ENCODE measurements at places on chromosomes 6 and 20.

DNA sequence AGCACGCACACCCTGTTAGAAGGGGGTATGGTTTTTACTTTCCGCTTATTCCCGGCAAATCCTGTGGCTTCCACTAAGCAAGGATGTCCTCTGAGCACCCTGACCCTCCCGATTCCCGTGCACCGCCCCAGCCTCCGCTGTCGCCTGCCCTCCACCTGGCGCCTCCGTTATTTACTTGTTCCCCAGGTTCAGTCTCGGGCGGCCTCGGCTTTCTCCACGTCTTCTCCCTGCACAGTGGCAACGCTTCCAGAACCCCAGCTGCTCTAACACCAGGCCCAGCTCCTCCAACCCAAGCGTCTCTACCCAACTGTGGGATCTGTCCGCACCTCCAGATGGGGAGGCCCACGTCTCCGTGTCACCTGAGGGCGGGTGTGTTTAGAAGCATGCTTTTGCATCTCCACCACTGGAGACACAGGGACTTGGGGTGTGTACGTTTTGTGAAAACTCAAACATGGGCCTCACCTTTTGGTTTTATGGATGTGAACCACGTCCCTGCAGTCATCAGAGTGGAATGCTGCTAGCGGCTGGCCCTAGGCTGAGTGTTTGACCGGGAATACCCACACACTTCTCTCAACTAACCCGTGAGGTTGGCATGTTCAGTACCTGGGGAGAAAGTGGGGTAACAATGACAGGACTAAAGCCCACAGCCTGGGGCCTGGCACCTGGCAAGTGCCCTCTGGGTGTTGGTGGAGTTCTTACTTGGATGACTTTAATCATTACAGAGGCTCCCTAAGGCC is 79.9 kb downstream of the THBS2 start:
- DNase-seq = no peak

DNA sequence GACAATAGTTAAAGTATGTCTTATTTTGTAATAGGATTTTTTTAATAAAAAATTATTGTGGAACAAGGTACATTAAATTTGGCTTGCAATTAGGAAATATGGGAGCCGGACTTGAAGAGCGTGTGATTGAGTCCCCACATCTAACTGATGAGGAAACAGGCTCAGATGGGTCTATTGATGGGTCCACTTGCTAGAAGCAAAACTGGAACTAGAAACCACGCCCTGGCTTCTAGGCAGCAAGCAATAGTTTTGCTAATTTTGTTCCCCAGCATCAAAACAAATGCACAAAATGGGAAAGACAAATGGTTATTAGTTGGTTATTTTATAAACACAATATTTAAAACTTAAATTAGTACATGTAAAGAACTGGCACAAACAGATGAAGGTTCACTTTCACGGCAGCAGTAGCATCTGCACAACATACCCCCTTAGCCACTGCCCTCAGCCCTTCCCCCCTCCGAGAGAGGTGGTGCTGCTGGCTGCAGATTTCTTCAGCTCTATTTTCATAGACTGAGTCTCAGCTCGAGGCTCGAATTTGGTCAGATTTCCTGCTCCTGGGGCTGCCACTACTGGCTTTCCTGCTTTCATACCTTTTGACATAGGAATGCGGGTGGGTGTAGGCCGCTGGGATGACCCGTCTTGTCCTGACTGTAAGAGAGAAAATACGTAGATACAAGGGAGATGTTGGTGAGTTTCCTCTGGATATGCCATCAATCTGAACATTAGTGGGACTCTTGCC is 23.8 kb upstream of the TMEM30A start:
- no peak for DNase-seq

DNA sequence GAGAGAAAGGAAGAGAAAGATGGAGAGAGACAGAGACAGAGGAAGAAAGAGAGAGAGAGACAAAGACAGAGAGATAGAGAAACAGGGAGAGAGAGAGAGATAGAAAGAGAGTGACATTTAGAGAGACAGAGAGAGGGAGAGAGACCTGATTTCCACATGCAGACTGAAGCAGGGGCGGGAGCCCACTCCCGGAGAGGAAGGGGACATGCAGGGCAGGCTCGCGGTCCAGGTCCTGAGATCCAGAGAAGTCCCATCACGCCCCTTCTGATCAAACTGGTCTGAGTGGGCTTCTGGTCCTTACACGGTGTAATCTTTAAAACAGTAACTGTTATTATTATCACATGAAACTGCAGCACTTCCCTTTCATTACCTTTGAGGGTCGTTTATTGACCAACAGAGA is 62.2 kb downstream of the PHACTR3 start:
- DNase-seq = no peak

DNA sequence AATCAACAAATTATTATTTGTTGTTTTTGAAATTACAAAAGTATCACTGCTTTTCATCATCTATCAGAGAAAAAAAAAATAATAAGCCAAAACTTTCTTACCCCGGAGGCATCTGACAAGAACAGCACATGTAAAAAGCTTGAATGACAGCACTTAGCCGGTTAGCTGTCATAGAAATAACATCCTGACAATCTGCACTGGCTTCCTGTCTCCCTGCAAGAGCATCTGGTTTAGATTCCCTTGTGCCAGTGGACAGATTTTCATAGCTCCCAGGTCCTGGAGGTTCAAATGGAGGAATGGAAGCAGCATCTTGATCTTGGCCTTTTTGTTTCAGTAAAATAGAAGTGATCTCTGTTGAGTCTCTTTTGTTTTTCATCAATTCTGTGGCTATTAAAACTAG is 74.8 kb downstream of the HACE1 start:
- DNase-seq = peak; percentile 13

GRCh38 chr6:106138151-106138550 is 52.0 kb downstream of the PRDM1 start:
- DNase-seq = no peak

DNA sequence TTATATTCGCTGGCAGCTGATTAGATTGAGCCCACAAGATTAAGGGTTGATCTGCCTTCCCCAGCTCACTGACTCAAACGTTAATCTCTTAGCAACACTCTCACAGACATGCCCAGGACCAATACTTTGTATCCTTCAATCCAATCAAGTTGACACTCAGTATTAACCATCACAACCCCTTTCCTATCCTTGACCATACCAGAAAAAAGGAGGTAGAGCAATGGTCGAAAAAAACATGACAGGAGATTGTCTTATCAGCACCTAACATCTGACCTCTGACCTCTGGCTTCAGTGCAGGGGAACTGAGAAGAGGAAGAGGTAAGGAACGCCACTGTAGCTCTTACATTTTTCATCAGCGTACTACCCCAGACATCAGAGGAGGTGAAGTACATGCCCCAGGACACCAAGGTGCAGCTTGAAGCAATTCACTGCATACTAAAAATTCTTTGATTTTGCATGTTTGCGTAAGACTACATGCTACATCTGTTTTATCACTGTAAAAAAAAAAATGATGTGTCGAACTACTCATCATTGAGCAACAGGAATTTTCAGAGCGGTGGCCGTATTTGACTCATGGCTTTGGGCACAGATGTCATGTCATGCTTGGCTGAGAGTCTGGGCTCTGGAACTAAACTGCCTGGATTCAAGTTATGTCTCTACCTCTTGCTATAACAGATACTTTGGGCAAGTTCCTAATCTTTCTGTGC is 188.0 kb upstream of the TAB2 start:
- DNase-seq = no peak

- no peak for DNase-seq
Observed at GRCh38 chr6:125717120-125717731, 32.2 kb upstream of the HEY2 start.

DNA sequence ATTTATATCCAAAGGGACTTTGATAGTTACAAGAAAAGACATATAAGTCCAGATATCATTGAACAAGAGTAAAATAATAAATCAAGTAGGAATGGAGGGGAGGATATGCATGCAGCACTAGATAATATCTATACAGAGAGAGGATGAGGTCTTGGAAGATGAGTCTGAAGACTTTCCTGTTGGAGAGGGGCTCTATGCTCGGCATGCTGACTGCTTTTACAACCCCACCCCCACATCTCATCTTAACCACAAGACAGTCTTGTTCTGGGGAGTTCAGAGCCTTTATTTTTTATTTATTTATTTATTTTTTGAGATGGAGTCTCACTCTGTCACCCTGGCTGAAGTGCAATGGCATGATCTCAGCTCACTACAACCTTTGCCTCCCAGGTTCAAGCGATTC is 48.4 kb upstream of the IER3 start:
- no peak for DNase-seq

DNA sequence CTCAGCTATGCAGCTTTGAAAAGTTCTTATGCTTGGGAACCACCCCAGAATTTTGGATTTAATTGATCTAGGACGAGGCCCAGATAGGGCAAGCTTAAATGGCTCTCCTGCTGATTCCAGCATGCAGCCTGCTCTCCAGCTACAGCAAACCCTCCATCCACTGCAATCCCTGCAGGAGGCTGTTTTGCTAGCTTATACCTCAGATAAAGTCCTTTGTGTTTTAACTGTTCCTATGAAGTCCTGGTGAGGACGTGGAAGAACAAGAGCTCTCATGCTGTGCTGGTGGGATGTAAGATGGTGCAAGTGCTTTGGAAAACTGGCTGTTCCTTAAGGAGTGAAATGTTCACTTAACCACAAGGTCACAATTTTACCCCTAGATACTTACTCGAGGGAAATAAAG is 25.5 kb upstream of the NXT1 start:
- no peak for DNase-seq

DNA sequence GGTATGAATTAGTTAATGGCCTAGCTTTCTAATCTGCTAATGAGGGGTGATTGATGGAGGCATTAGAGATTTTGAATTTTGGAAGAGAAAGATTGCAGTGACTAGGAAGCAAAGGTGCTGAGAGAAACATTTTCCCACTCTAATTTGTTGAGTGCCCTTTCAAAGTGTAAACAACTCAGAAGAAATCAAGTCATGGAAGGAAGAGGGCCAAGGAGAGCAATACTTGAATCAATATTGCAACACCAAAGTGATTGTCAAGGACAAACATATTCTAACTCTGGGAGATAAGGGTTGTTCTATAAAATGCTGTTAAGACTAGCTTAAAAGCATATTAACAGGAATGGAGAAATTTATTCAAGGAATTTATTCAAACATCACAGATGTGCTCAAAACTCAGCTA is 182.7 kb upstream of the FERMT1 start:
- no peak for DNase-seq

GRCh38 chr6:168858926-168859325 is 394.7 kb downstream of the THBS2 start:
- no peak for DNase-seq

- DNase-seq = no peak
Observed at GRCh38 chr6:143215363-143215762, 154.7 kb downstream of the AIG1 start.

DNA sequence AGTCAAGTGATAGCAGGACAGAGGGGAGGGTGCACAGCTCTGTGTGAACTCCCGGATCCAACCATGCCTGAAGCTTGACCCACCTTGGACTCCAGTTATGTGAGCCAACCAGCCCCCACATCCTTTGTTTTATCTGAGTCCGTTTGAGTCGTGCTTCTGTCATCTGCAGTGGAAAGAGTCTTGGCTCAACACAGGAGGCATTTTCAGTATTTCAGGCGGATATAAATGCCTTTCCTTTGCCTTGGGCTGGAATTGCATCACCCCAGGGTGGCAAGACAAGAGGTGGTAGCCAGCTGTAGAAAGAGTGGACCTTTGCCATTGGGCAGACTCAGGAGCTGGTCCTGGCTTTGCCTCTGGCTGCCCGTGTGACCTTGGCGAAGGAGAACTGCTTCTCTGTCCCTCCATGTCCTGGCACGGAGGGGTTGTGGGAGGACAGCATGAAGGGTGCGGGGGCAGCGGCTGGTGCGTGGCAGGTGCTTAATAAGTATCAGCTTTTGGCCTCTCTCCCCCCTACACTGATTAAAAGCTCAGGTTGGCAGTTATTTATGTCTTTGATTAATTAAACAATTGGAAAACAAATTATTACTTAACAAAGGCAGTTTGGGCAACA is 42.6 kb upstream of the APCDD1L start:
- no peak for DNase-seq

- DNase-seq = no peak
Observed at GRCh38 chr6:105882121-105882803, 203.9 kb upstream of the PRDM1 start.

GRCh38 chr6:35967076-35967774 is 46.3 kb upstream of the SRPK1 start:
- no peak for DNase-seq

GRCh38 chr20:38520261-38520660 is 47.6 kb downstream of the RALGAPB start:
- DNase-seq = no peak

DNA sequence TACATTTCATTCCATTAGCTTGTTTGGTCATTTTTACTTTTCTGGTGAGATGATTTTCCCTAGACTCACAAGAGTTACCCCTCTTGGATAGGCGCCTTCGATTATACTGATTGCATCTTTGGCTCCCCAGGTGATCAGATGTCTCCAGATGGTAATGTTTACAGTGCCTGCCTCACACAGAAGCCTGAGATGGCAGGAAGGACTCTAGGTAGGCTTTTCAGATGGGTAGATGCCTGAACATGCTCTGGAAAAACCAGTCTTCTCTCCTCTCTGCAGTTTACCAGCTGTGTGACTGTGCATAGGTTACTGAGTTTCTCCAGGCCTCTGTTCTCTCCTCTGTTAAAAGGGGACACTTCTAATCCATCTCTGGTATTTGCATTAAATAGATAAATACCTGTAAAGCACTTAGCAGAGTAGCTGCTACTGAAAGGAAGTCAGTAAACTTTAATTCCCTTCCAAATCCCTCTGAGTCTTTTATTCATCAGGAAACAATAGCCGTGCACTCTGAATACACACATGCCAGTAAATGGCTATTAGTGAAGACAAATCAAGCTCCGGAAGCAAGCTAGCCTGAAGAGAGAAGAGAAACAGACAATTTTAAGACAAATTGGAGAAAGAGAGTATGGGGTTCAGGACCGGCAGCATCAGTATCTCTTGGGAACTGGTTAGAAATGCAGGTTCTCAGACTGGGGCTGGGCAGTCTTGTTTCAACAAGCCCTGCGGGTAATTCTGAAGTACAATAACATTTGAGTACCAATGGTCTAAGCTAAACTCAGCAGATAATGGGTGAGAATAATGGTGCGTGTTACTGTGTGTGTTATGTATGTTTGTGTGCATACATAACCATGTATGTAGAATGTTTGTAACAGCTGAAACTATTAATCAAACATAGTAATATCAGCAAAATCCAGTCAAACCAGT is 139.4 kb downstream of the UST start:
- no peak for DNase-seq

DNA sequence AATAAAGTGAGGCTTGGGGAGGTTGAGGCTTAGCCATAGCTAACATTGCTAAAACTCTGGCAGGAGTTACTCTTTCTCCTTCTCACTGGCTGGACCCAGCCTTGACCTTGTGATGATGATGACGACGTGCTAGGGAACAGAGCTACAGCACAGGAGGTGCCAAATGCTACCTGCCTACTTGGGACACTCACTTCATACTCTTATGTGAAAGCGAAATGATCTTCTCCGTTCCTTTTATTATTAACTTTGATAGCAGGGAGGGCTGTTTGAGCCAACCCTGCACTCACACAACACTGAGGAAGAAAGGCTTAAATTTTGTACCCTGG is 1.2 kb upstream of the ELMO2 start:
- no peak for DNase-seq

Measured in endothelial cell (in vitro differentiated cells).